ENCODE measurements at places on chromosomes 2 and 18. TPM values are rescaled to one million over a fixed set of nuclear protein-coding genes. Genes with fewer than 3 reads are reported as not detected.

GRCh38 chr2:9422321-9423099 is 818 bp downstream of the ITGB1BP1 start:
- H3K36me3 ChIP-seq, result peaks cover 6% of the 10 kb centered on the region
- H3K4me3 ChIP-seq, result peak overlapping the region; percentile 86
- H3K27me3 ChIP-seq, result no peaks in the 10 kb centered on the region
- peaks cover 28% of the 10 kb centered on the region for H3K4me1 ChIP-seq

TSPYL6 gene
- total RNA-seq, result not detected

LIMS2 gene
- total RNA-seq, result 0.15 TPM

DNA sequence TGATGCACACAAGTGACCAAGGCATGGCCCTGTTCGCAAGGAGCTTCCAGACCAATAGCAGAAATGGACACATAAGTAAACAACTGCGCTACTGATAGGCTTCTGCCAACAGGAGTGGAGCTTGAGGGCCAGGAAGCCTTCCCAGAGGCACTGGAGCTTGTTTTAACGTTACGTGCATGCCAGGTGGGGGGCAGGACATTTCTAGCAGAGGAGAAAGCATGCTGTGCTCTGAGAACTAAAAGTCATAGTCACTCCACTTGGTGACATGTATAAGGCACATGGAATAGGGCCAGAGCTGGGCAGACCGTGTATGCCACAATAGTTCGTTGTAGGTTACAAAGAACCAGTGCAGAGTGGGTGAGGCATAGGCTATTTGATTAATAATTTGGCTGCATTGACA is 184.2 kb downstream of the NEDD4L start:
- DNase-seq, result no peak
- H3K27ac ChIP-seq, result no peak overlapping the region
- H3K4me1 ChIP-seq, result no peaks in the 10 kb centered on the region
- no peaks in the 10 kb centered on the region for H3K27me3 ChIP-seq

- H3K4me3 ChIP-seq, result no peak overlapping the region
- no peaks in the 10 kb centered on the region for H3K36me3 ChIP-seq
- H3K27ac ChIP-seq, result no peak overlapping the region
- no peaks in the 10 kb centered on the region for H3K4me1 ChIP-seq
- H3K27me3 ChIP-seq, result no peaks in the 10 kb centered on the region
- no peak for DNase-seq
These were observed 173.3 kb downstream of the OSR1 start for GRCh38 chr2:19185086-19185485.

LDLRAD4 gene
- total RNA-seq, result 29.2 TPM

DNA sequence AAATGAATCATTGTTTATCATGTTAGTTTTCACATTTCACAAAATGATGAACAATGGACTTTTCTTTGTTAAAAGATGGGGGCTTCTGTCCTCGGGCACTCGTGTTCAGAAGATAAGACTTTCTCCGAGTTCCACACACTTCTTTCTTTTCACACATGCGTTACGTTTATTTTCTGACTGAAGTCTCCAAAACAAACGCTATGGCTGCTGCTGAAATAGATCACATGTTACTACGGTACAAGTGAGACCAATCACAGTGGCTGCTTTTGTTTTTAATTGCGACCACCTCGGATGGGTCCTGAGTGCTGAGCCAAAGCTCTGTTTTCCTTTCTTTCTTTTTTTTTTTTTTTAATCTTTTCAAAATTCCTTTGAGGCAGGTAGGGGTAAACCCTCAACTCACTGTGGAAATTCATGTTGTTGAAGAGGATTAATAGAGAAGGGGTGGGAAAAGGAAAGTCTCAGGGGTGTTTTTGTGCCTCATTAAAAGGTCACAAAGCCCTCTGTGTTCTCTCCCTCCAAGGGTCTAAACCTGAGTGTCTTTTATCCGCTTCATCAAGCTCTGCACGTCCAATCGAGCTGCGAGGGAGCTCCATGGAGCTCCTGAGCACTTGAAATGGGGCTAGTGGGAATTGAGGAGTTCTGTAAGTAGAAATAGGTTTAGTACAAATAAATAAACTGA is 48.2 kb downstream of the ARL4C start:
- H3K4me1 ChIP-seq, result peaks cover 62% of the 10 kb centered on the region
- H3K27me3 ChIP-seq, result no peaks in the 10 kb centered on the region
- no peak overlapping the region for H3K4me3 ChIP-seq
- no peak overlapping the region for H3K27ac ChIP-seq
- H3K36me3 ChIP-seq, result no peaks in the 10 kb centered on the region
- no peak for DNase-seq

- DNase-seq, result no peak
- H3K27ac ChIP-seq, result no peak overlapping the region
- H3K4me3 ChIP-seq, result no peak overlapping the region
- H3K27me3 ChIP-seq, result no peaks in the 10 kb centered on the region
- H3K4me1 ChIP-seq, result no peaks in the 10 kb centered on the region
These were observed 203.9 kb upstream of the RGPD4 start for GRCh38 chr2:107622741-107623310.

DNA sequence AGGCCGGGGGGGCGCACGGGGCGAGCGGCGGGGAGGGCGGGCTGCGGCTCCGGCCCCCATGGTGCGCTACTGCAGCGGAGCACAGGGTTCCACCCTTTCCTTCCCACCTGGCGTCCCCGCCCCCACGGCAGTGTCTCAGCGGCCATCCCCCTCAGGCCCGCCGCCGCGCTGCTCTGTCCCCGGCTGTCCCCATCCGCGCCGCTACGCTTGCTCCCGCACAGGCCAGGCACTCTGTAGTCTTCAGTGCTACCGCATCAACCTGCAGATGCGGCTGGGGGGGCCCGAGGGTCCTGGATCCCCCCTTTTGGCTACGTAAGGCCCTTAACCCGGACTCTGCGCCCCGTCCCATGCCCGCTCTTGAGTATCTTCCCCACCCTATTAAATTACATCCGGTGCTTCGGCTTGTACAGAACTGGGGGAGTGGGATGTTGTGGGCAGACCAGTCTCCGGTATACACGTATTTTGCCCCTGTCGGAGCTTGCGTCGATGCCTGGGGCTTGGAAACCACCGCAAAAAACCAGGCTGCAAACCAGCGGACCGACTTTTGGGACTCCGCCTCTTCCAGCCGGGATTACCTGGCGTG is 598 bp upstream of the WBP1 start:
- H3K4me3 ChIP-seq, result peak overlapping the region; percentile 89
- DNase-seq, result peak; percentile 81
- peak overlapping the region; percentile 99 for H3K27ac ChIP-seq
- peaks cover 8% of the 10 kb centered on the region for H3K36me3 ChIP-seq

DNA sequence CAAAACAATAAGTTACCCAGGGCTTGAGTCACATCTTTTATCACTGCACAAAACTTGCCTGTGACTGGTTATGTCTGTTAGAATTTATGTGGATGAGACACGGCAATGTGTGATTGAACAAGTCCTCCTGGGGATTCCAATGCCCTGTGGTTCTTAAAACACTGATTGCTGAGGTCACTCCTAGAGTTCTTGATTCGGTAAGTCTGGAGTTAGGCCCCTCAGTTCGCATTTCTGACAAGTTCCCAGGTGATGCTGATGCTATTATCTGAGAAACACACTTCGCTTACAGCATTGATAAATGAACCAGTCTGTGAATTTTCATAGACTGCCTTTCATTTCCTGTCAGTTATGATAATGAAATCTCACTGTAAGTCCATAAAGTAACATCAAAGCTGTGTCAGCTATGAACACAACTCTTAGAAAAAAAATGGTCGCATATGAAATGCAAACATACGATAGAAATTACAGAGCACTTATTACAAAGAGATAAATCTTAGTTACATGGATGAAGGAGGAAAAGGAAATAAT is 214.0 kb downstream of the DLGAP1 start:
- no peaks in the 10 kb centered on the region for H3K4me1 ChIP-seq
- H3K27me3 ChIP-seq, result no peaks in the 10 kb centered on the region
- H3K4me3 ChIP-seq, result no peak overlapping the region
- H3K27ac ChIP-seq, result no peak overlapping the region

DNA sequence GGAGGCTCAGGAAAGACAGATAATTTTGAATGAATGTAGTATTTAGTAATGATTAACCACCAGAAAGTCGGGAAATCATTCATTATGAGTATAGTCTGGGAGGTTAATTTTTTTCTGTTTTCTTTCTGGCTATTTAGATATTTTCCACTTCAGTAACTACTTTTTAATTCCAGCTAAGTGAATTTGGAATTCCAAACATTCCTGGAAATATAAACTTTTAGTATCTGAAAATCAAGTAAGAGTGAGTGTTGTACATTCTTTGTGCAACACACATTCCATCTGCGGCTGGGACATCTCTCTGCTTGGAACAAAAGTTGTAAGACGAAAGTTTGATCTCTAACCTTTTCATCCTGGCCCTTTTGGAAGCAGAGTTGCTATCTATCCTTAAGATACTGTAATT is 275.7 kb upstream of the SPRED2 start:
- no peak overlapping the region for H3K4me3 ChIP-seq
- H3K27ac ChIP-seq, result no peak overlapping the region
- no peaks in the 10 kb centered on the region for H3K27me3 ChIP-seq
- H3K36me3 ChIP-seq, result no peaks in the 10 kb centered on the region

DNA sequence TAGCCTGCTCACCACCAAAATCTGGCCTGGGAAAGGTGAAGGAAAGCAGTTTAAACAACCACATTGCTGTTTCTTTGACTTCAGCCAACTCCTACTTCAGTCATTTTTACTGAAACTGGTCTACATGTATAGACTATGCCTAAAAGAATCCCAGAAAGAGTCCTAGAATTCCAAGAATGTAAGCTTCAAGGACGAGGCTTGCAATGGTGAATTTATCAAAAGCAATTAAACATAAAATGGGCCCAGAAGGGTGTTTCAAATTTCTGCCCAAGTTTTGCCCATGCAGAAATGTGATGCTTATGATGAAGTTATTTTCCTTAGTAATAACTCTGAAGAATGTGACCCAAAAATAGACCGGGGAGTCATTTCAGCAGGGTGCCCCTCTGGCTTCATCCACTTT is 16.6 kb downstream of the EN1 start:
- no peak overlapping the region for H3K27ac ChIP-seq
- no peaks in the 10 kb centered on the region for H3K36me3 ChIP-seq
- H3K4me1 ChIP-seq, result peaks cover 3% of the 10 kb centered on the region
- H3K27me3 ChIP-seq, result peaks cover 21% of the 10 kb centered on the region
- no peak overlapping the region for H3K4me3 ChIP-seq
- DNase-seq, result no peak

ZNF396 gene
- total RNA-seq, result 1.2 TPM

DNA sequence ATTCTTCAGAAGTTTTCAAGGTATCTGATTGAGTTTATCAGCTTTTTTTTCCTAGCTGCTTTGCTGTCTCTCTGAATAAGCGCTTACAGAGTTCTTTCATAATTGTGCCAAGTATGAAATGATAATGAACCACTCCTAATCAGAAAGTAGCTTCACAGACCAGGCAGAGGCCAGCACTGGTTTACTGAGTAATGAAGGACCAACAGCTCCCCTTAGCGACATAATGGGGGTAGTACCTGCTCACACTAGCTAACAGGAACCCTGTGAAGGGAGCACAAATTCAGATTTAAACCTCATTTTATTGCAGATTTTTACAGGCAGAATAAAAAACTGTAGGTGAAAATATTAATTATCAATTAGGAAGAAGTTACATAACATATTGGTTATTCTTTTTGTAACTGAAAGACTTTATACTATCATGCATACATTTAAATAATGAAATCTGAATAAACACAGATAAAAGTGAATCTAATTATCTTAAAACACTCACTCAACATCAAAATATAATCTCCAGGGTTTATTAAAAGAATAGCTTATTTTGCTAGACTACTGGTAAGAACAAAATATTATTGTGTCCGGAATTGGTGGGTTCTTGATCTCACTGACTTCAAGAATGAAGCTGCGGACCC is 53.7 kb upstream of the LRRC30 start:
- peak; percentile 17 for DNase-seq
- no peaks in the 10 kb centered on the region for H3K4me1 ChIP-seq
- no peak overlapping the region for H3K27ac ChIP-seq
- H3K4me3 ChIP-seq, result no peak overlapping the region
- H3K27me3 ChIP-seq, result no peaks in the 10 kb centered on the region
- H3K36me3 ChIP-seq, result no peaks in the 10 kb centered on the region

GRCh38 chr2:196758474-196759377 is 40.8 kb downstream of the GTF3C3 start:
- H3K4me3 ChIP-seq, result no peak overlapping the region
- H3K4me1 ChIP-seq, result no peaks in the 10 kb centered on the region
- H3K27me3 ChIP-seq, result no peaks in the 10 kb centered on the region

DNA sequence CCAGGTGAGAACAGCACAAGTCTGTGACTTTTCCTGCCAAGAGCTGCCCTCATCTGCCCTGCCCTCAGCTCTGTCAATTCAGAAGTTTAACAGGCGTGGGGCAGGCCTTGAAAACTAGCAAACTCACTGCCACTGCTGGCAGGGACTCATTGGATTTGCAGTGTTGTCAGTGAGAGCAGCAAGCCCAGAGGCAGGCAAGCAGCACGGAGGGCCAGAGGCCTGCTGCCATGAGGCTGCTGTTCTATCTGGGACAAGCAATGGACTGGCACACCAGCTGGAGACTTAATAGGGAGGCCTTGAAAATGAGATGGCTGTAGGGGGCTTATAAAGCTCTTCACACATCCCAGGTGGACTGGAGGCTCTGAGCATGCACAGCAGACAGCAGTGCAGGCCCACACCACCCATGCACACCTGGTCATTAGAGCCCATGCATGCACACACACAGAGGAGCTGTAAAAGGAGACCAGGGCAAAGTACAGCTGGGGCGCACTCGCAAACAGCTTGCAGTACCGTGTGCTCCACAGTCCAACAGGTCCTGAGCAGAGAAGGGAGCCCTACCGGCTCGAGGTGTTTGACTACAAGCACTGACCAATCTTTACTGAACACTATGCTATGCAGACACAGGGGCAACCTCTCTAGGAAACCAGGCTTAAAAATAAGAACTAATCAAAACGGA is 28.7 kb downstream of the MGAT4A start:
- peaks cover 14% of the 10 kb centered on the region for H3K4me1 ChIP-seq
- H3K27ac ChIP-seq, result no peak overlapping the region
- no peaks in the 10 kb centered on the region for H3K27me3 ChIP-seq
- no peaks in the 10 kb centered on the region for H3K36me3 ChIP-seq
- DNase-seq, result no peak

CHRND gene
- not detected for total RNA-seq

GRCh38 chr2:224440988-224441387 is 39.1 kb upstream of the FAM124B start:
- no peaks in the 10 kb centered on the region for H3K36me3 ChIP-seq
- peaks cover 3% of the 10 kb centered on the region for H3K27me3 ChIP-seq
- peaks cover 7% of the 10 kb centered on the region for H3K4me1 ChIP-seq
- H3K27ac ChIP-seq, result no peak overlapping the region

DNA sequence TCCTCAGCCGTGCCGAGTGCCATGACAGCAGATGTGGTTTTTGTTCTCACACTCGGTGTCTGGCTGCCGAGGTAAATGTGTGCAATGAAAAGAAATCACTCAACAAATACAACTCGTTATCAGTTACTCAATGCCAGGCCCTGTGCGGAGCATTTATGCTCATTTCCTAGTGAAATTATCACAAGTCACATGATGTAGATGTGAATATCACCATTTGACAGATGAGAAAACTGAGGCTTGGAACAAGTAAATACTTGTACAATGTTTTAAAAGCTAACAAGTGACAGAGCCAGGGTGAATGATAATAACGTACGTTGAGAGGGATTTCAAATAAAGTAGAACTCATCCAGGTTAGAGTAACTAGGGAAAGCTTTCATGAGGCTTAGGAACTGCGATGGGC is 174.7 kb downstream of the EIPR1 start:
- no peak overlapping the region for H3K4me3 ChIP-seq
- peaks cover 11% of the 10 kb centered on the region for H3K4me1 ChIP-seq
- no peaks in the 10 kb centered on the region for H3K27me3 ChIP-seq
- H3K36me3 ChIP-seq, result peaks cover 2% of the 10 kb centered on the region
- DNase-seq, result no peak

Data from natural killer cell (primary cell).